ENCODE measurements at places on chromosomes 12 and 14.

- DNase-seq = no peak
These were observed 4.2 kb upstream of the KLC1 start for GRCh38 chr14:103624860-103625259.

GRCh38 chr12:106227641-106228319 lies 20.0 kb downstream of the CKAP4 start:
- no peak for DNase-seq

DNA sequence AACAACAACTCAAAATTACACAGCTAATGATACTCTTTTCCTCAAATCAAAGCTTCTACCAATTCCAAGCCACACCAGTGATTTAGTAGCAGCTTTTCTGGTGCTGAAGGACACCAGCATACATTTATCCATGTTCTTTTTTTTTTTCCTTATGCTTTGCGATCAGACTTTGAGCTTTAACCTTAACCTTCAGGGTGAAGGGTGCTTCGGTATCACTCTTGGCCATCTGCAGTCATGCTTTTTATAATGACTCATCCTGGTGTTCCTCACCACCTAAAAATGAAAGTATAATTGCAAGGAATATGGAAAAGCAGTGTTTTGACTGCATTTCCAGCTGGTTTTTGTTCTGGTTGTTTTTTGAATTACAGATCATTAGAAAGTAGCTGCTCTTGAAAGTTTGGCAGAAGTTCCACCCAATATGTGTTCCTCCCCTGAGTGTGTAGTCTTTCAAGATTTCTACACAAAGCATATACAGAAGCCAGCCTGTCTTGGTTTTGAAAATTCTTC lies 1.3 kb upstream of the SLC41A2 start:
- DNase-seq = no peak

DNA sequence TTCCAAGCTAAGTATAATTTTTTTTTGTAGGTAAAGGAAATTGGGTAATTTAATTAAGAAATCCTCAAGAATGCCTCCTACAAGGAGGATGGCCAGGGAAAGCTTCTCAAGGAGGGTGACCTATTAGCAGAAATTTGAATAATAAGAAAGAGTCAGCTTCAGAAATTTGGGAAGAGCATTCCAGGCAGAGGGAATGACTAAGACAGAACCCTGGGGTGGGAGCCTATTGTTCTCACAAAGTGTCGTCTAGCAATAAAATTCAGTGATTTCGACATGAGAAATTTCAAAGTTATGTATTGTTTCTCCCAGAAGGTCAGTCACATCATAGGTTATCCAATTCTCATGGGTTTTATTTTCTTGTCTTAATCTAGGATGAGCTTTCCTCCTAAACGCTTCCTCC lies 1168.4 kb downstream of the AACS start:
- no peak for DNase-seq

GRCh38 chr14:66152302-66152701 lies 333.9 kb upstream of the CCDC196 start:
- no peak for DNase-seq

DNA sequence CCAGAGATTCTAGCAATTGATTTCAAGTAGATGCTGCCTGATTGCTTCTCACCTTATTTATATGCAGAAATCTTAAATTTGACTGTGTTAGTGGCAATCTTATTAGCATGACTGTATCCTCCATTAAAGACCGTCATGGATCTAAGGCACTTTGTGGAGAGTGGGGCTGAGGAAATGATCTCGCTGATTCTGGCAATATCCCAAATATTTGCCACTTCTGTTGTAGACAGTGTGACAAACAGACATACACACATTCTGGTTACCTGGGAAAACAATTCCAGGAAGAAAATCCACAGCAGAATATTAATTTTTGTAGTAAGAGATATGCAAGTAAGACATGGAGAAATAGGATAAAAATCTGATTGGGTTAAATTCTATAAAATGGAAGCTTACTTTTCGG lies 269.0 kb upstream of the G2E3 start:
- DNase-seq = no peak

- DNase-seq = no peak
These were observed 137.2 kb upstream of the GSC start for GRCh38 chr14:94906991-94907587.

- no peak for DNase-seq
These were observed 219.1 kb downstream of the RBM19 start for GRCh38 chr12:113747017-113747416.

DNA sequence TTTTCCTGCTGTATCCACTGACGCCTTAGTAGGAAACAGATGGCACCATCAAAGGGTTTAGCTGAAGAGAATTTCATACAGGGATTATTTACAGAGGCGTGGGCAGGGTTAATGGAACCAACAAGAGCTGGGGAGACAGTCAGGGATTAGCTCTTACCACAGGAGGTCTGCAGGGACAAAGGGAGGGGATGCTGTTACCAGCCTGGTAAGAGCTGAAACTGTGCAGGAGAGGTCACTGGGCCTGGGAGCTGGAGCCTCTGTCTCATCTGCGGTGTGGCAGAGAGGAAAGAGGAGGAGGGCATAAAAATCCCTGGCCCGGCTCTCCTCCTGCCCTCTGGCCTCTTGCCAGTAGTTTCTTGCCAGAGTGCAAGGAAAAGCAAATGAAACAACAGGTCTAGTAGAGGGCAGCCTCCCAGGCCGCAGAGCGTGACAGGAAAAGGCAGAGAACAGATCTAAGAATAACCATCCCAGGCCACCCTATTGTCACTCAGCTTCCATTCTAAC lies 18.9 kb upstream of the POC1B start:
- peak; percentile 27 for DNase-seq

- no peak for DNase-seq
These were observed 30.6 kb upstream of the SLC6A13 start for GRCh38 chr12:293199-293598.

DNA sequence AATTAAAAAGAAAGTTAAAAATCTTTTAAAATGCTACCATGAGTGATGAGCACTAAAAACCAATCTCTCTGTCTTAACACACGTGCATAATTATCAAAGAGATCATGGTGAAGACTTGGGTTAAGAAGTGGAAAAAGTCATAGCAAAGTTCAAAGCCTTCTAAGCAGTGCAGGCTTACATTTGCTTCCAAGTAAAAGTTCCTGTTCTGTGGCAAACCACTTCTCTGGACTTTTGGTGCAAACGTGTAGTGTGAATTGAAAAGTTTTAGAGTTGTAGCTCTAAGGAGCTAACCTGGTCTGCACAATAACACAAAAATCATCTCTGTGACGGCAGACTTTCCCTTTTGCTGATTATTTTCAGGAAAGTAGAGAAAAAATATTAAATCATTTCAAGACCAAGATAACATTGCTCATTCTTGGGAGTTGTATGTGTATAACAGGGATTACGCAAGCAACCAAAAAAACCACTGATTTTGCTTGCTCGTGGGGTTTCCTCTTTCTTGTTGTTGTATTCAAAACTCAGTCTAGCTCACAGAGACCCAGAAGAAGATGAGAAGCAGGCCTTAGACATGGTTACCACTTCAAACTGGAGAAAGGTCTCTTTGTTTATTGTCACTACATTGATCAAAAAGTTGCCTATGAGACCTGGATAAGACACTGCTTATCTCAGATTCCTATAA lies 2.3 kb upstream of the GLIPR1 start:
- no peak for DNase-seq

DNA sequence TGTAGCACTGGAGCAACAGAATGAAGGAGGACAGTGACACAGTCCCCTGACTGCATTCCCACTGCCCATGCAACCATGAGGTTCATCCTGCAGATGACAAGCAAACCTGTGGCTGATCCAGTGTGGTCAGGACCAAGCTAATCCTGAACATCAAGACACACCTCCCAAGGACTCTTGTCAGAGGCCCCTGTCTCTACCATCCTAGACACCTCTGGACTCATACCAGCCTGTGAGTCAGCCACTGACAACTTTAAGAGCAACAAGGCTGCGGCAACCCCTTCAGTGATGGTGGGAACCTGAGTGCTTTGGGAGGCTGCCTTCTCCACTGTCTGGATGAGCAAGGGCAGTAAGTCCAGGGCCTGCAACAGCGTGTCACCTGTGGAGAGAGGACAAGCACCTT lies 24.6 kb downstream of the GCN1 start:
- DNase-seq = no peak
